ENCODE measurements at places on chromosomes 6 and 20.

- no peak for DNase-seq
These were observed 389.2 kb upstream of the FLRT3 start for GRCh38 chr20:14726591-14726990.

- peak; percentile 93 for DNase-seq
These were observed 68.7 kb upstream of the STMND1 start for GRCh38 chr6:17032988-17033634.

DNA sequence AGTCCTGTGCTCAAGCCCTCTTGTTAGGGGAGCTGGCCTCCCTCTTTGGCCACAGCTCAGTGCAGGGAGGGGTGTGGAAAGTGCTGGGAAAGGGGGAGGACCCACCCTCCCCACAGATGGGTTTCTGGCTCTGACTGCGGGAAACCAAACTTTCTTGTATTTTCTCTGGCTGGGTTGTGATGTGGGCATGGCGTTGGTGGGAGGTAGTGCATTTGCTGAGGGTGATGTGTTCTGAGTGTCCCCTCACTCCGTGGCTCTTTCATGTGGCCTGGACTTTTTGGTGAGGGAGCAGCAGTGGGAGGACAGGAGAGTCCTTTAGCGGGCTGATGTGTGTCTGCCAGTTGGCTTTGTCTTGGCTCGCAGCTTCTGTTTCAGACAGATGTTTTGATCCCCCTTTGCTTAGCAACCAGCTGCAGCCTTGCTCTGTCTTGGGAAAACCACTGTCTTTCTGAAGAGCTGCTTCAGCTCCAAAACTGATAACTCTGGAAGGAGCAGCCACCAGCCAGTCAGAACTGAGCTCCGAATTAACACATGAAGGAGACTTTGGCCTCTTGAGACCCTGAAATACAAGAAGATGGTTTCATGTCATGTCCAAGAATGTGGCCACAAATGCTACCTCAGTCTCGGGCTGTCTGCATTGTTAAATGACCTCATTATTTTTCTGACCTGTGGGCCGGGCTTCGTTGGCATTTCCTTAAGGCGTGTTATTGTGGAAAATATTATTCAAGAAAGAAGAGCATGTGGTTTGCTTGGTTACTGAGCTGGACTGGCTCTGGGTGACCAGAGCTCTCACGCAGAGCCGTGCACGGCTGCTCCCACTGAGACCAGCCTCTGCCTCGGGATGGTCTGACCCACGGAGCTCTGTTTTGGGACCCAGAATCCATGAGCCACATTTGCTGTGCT, 21.5 kb downstream of the SYNJ2 start:
- no peak for DNase-seq

DNA sequence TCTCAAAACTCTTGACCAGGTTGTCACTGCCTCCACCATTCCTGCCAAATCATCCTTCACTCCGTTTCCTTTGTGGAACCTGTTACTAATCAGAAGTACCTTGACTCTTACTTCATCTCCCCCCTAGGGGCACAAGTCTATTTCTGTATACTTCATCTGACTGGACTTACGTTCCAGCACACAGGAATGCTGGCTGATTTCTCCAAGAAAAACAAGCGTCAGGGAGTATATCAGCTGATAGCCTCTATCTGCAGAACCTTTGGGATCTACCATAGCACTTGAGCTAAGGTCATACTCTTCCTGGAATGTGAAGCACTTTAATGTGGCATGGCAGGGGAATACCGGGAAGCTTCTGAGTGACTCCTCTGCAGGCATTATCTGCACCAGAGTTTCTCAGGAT, 178.1 kb upstream of the MOCS1 start:
- DNase-seq, result peak; percentile 3

DNA sequence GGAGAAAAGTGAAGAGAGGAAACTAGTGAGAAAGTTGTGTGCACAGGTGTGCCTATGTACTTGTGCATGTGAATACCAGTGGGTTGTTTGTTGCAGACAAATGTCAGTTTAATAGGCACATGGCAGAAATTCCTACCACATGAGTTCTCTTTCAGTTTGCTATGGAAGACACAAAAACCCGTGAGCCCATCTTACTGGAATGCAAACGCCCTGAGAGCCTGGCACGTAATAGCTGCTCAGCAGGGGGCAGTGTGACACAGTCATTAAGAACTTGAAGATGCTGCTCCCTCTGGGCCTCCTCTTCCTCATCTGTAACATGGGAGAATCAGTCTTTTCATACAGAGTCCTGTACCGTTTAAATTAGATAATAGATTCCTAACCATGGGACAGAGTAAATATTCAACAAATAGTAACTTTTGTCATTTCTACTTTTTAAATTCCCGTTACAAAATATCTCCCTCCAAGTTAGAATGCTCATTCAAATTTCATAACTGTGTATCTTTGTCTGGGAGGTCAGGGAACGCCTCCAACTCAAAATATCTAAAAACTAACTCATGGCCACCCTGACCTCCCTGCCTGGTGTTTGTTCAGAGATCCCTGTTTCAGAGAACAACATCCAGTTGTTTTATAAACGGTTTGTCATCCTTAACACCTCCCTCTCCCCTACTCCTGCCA, 802.9 kb downstream of the MAFB start:
- DNase-seq, result peak; percentile 67

GRCh38 chr6:6694825-6695624, 106.5 kb downstream of the LY86 start:
- peak; percentile 67 for DNase-seq

DNA sequence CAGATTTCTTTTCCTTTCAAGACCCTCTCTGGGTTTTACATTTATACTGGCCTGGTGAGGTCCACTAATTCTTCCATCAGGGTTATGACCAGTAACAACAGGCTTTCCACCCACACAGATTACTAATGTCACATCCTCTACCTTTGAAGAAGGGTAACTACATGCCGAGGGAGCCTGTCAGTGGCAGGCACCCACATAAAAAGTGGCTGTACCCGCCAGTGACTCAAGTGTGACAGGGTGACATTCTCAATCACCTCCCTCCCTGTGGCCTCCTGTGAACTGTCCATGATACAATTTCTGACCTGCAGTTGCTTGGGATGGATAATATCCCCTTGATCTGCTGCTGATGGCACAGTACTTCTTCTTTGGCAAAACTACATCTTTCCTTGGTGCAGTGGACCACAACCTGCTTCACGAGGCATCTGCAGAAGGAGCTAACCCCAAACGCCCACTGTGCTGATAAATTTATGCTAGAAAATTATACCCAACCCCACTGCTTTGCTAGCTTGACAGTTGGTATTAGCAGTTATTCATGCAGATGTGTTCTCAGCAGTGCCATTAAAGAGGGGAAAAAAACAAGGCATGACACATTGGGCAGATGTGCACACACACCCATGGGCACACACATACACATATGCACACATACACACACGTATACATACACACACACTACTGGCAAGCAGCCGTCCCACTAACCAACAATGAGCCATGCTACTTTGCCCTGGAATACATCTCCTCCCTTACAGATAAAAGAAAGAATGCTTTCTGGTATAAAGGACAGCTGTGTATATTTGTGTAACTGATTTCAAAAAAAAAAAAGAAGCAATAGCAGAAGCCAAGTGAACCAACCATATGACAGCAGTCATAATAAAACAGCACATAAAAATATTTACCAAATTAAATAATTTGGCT, 20.8 kb downstream of the GFOD1 start:
- DNase-seq, result no peak

GRCh38 chr6:110682460-110682853, 132.8 kb downstream of the CDK19 start:
- DNase-seq, result peak; percentile 94

DNA sequence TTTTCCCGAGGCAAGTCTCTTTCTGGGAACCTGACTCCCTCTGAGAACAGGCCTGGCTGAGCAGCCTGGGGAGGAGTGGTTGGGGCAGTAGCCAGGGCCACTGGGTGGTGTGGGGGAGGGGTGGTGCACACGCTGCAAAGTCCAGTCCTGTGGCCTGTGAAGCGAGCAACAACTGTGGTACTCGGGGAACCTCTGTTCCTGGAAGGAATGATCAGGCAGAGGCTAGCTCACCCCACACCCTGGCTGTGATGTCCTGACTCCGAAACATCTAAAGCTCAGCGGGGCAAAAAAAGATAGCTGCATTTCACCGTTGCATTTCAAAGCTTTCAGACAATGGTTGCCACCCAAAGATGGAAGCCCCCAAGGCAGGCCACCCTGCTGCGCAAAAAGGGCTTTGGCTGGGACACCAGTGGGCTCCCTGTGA, 25.5 kb downstream of the PCK1 start:
- DNase-seq, result peak; percentile 54

GRCh38 chr6:7202950-7203349, 95.2 kb downstream of the RREB1 start:
- DNase-seq, result no peak

GRCh38 chr6:136244061-136244616, 6.0 kb downstream of the MTFR2 start:
- DNase-seq, result no peak

DNA sequence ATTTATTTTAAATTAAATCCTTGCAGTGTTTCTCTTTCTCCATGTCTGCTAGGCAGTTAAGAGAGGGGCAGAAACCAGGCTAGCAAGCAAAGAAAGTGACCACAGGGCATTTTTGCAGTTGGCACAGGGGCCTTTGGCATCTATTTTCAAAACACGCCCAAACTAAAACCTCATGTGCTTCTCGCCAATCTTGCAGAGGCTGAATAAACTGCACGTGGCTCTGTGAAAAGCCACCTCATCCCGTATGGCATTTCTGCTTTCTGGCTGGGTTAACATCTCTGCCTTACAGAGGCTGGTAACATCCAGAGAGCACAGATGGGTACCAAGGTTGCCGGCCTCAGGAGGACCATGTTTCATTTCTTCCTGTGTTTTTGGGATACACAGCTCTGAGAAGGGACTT, 54.6 kb downstream of the GJA10 start:
- no peak for DNase-seq

GRCh38 chr6:36130667-36131510, 576 bp downstream of the MAPK13 start:
- peak; percentile 86 for DNase-seq

DNA sequence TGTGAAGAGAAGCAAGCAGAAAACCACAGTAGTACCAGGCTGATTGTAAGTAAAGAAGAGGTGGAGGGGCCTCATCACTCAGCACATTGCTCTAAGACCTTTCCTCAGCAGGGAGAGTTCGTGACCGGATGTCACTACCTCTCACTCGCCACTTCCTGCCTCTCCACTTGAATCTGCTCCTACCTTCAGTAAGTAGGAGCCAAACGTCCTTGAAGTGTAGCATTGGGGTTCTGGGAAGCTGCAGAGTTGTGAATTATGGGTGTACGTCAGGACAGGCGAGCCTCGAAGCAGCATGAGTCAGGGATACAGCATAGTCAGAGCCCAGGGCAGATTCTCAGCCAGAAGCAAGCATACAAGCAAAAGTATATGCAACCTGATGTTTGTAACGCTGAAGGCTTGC, 224.9 kb downstream of the PHACTR1 start:
- no peak for DNase-seq

GRCh38 chr6:148962854-148963515, 216.2 kb downstream of the UST start:
- no peak for DNase-seq

DNA sequence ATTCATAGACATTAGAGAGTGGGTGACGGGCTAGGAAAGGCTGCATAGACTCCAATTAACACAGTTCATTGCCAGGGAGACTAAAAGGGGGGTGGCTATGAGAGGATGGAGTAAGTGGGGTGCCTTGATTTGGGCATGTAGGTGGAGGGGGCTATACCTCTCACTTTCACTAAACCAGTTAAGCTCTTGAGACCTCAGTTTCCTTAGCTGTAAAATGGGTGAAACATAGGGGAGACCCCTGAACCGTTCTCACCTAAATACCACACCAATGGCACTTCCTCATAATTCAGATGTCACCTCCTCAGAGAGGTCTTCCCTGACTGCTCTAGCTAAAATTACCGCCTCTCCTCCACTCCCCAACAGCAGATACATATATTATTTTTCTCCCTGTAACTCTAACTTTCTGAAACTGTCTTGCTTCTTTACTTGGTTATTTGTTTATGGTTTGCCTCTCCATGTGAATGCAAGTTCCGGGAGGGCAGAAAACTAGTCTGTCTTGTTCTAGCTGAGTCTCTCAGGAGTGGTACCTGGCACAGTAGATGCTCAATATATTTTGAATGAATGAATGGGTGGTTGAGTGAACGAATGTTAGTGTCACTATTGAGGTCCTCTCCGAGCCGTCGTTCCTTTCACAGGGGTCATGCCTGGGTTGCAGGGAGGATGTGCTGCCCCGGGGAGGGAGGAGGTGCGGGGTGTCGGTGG, 615 bp upstream of the EYA2 start:
- DNase-seq, result peak; percentile 5

GRCh38 chr6:7880718-7881107, 29.9 kb downstream of the TXNDC5 start:
- no peak for DNase-seq

DNA sequence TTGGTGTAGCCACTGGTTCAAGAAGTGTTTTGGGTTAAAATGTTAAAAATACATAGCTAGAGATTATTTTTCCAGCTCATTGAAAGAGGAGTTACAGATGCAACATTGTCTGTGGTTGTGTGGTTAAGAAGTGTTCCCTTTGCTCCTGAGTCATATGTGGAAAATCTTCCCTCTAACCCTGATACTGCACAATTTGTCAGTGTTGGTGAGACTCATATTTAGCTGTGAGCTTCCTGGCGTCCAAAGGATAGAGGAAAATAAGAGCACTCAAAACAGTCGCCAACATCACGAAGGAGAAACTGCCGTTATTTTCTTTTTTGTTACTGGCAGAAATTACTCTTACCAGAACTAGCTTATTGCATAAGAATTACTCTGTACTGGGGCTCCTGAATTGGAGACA, 250.4 kb downstream of the CDH4 start:
- no peak for DNase-seq

GRCh38 chr20:49338061-49338460, 60.2 kb upstream of the ZNFX1 start:
- DNase-seq, result no peak

DNA sequence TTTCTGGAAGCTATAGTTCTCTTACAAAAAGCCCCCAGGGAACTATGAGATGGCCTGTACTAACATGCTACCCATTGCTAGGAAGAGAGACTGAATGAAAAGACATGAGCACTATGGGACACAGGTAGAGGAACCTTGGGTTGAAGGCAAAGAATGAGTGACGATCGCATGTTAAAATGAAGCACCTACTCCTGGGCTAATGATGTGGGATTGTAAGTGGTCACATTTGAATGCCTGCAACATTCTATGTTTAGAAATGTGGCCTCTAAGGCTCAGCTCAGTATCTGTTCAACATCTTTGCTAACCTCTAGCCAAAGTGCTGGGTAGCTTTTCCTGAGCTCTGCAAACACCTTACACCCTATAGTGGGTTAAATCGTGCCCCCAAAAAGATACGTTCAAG, 5.2 kb upstream of the ZC3H12D start:
- no peak for DNase-seq

DNA sequence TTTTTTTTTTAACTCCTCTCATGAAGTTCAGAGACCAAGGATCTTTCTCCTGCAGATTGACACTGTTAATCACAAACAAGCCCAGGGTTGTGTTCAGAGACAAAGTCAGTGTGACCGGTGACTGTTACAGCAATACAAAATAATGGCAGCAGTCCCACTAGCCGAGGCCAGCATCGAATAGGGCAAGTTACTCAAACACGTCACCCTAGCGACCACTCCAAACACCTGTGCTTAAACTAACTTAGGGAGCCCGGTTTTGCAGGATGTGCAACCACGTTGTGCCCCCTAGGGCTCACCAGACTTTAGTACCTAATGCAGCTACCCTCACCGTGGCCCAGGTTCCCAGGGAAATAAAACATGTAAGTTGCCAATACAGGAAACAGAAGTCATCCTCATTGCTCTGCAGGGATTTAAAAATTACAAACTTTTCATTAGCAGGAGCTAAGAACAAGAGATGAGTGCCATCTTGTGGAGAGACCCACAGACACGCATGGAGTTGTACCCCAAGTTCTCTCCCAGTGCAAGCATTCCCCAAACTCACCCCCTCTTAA, 38.1 kb downstream of the FAM50B start:
- no peak for DNase-seq
